Activated CD4-positive, alpha-beta T cell treated with anti-CD3 and anti-CD28 coated beads, Interleukin-2, Interleukin-4, amounts not matched to agents 100 ng/mL and 50 ng/mL, durations not matched to agents 16 hours and 8 hours (primary cell): ENCODE measurements at places on chromosomes 3 and 15.

- no peak for DNase-seq
These were observed 20.7 kb upstream of the GOLGA6C start for GRCh38 chr15:75237316-75237982.

DNA sequence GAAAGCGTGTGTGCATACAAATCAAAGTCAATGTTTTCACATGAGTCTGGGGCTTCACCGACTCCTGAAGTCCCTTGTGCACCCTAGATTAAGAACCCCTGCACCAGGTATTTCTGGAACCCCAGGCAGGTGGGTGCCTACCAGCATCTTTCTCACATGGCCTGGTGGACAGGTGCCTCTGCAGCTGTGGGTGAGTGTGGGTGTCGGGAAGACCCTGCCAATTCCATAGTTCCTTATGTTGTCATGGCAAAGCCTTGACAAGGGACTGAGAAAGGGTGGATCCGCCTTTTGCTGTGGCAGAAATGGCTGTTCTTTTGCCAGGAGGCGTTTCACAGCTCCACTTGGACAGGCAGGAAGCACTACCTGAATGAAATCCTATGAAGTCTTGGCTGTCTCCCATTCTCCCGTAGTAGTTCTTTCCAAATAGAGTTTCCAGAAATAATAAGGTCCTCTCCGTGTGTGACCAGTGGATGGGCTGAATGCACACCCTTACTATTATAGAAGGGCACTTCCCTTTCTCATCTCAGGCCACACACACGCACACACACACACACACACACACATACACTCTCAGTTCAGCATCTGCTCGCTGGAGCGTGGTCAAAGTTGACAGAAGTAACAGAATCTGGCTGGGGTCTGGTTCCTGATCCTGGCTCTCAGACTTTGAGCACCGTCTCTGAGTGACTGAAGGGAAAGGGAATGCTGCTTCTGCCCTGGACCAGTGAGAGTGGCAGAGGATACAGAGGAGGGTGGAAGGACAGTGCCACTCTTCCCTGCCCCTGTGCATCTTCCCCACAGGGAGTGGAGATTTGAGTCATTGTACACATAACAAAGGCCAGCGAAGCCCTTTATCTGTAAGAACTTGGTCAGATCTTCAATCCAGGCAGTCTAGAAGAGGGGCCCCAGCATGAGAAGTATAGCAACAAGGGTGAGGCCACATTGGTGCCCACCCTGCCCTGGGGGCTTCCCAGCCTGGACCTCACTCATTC, 38.7 kb downstream of the PDIA5 start:
- DNase-seq = no peak

- no peak for DNase-seq
These were observed 23.0 kb downstream of the HES1 start for GRCh38 chr3:194158942-194159439.

DNA sequence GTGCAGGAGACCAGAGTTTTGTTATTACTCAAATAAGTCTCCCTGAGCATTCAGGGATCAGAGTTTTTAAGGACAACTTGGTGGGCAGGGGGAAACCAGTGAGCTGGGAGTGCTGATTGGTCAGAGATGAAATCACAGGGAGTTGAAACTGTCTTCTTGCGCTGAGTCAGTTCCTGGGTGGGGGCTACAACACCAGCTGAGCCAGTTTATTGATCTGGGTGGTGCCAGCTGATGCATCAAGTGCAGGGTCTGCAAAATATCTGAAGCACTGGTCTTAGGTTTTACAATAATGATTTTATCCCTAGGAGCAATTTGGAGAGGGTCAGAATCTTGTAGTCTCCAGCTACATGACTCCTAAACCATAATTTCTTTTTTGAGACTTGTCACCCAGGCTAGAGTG, 13.8 kb upstream of the ZNF662 start:
- no peak for DNase-seq

DNA sequence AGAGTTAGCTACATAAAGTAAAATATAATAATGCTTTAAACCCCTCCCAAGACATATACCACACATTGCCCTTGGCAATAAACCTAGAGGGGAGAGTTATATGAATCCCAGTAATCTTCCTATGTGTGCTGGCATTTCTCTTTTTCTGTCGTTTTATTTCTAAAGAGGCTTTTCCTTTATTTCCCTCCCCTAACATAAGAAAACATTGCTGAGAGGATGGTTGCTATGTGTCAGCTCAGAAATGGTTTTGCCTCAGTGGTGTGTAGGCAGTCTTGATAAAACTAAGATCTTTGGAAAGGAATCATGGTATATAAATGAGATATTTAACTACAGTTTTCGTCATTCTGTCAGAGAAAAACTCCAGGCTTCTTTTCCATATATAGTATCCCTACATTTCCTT, 30.0 kb downstream of the CCDC191 start:
- DNase-seq = no peak

GRCh38 chr3:197239857-197240256, 58.6 kb downstream of the DLG1 start:
- no peak for DNase-seq

DNA sequence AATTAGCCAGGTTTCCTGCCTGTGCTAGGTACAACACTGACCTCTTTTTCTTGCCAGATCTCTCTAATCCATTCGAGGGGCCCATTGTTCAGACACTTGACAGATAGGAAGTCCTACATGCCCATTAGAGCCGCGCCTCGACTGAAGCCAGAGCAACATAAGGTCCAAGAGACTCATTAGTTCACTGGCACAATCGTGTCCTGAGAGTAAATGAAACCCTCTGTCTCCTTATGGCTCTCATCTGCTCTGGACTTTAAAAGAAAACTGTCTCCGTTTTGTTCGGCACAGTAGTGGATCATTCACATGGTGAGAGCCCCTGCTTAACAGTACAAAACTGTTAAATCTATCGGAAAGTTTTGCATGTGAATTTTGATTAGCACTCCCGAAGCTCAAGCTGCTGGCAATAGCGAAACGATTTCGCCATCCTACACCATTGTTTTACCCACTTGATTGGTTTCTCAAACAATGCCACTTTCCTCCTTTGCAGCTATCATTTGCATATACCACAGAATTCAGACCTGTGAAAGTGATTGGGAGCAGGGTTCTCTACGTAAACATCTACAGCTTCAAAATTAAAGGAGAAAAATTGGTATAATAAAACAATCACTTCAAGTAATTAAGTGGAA, 19.0 kb upstream of the C15orf61 start:
- DNase-seq = no peak

- DNase-seq = no peak
These were observed 294.1 kb upstream of the UBE2E2 start for GRCh38 chr3:22908989-22909507.

GRCh38 chr3:120568598-120568997, 27.5 kb upstream of the NDUFB4 start:
- DNase-seq = no peak

- DNase-seq = no peak
These were observed 2.5 kb upstream of the ETFA start for GRCh38 chr15:76313731-76314130.

GRCh38 chr3:143998266-143998665, 26.6 kb downstream of the DIPK2A start:
- no peak for DNase-seq

- no peak for DNase-seq
These were observed 35.5 kb upstream of the EPHB3 start for GRCh38 chr3:184526088-184526433.

GRCh38 chr3:50286322-50287227, 5.7 kb downstream of the IFRD2 start:
- DNase-seq = no peak

DNA sequence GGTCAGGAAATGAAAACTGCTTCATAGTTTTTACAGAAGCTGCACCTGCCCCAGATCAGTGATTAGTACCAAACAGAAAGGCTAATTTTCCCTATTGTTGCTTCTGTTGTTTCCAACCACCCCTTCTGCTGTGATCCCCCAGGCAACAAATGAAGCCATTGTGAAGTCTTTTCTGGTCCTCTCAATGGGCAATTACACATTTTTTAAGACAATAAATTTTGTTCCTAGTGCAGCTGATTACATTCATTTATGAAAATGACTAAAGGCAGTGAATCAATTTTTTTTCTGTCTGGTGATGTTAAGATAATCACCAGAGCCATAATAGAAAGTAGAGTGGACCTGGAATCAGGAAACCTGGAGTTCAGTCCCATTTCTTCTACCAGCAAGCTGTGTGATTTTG, 32.7 kb downstream of the GLDN start:
- no peak for DNase-seq

DNA sequence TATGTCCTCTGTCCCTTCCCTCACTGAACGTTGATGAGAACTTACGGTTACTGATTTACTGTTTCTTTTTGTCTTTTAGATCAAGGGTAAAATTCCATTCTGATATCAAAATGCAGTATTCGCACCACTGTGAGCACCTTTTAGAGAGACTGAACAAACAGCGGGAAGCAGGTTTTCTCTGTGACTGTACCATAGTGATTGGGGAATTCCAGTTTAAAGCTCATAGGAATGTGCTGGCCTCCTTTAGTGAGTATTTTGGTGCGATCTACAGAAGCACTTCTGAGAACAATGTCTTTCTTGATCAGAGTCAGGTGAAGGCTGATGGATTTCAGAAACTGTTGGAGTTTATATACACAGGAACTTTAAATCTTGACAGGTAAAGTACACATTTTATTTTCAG, 990 bp downstream of the MYNN start:
- no peak for DNase-seq
